ENCODE measurements at places on chromosomes 1 and 21. TPM values are rescaled to one million over a fixed set of nuclear protein-coding genes. Genes with fewer than 3 reads are reported as not detected.

Gene EVA1B
- 10.7 TPM for total RNA-seq

Gene COL18A1
- 2.9 TPM for total RNA-seq

Gene ITLN1
- total RNA-seq = not detected

Gene RGS13
- not detected for total RNA-seq

Gene RXFP4
- not detected for total RNA-seq

Gene GBP2
- total RNA-seq = 74.1 TPM

Gene CLIC6
- total RNA-seq = 1.3 TPM

Gene RBM11
- total RNA-seq = 0.50 TPM

Gene FCRL5
- total RNA-seq = not detected

Gene WNT3A
- not detected for total RNA-seq

Gene GIPC2
- 0.09 TPM for total RNA-seq

- no peak for DNase-seq
Observed at GRCh38 chr1:76408303-76408702, 333.8 kb downstream of the ST6GALNAC3 start.

DNA sequence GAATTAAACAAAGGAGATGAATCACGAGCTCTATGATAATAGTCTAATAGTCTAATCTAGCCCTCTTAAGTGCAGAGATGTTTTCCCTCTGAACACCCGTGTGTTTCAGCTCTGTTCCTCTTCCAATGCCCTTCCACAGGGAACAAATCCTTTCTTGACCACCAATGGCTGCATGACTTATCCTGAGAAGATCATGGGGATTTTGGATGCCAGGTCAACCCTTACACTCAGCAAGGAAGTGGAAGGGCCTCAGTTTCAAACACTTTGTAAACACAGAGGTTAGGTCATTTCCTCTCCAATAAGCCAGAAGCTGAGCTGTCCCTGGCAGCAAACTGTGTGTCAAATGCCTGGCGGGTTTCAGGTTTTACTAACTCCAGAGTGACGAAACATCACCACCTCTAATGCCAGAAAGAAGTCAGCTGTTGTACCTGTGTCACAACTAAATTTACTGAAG, 200.0 kb downstream of the GABPA start:
- DNase-seq = no peak

DNA sequence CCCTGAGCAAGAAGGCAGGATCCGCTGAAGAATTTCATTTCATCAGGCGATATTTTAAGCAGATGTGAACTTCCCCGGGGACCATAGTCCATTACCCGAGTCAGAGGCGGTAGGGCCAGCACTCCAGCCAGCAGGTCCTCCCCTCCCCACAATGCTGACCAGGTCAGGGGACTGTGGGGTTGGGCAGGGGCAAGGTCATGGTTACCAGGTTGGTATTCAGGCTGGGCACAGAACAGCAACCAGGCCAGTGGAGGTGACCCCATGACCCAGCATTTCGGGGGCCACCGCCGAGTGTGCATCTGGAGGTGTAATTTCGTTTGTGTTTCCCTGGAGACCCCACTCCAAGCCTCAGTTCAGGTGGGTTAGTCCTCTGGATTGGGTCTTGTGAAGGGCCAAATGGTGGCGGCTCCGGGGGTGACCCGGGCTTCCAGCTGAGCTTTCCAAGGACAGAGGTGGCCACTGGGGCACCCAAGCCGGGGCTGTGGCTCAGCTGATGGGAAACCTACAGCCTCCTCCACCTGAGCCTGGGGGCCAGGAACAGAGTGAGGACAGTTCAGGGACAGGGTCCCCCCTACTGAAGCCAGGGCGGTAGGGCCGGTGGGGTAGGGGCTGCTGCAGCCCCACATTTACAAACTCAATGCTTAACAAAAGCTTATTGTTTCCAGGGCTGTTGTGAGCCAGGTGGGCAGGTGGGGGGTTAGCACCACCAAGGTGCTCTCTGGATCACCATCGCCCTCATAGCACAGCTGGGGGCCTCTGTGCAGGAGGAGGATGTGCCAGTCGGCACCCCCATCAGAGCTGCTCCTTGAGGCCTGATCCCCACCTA, 2.8 kb downstream of the PRDM16 start:
- DNase-seq = no peak

GRCh38 chr1:27624467-27625178, 10.4 kb downstream of the FGR start:
- DNase-seq = no peak

- no peak for DNase-seq
Observed at GRCh38 chr21:39720126-39720778, 24.7 kb upstream of the IGSF5 start.

DNA sequence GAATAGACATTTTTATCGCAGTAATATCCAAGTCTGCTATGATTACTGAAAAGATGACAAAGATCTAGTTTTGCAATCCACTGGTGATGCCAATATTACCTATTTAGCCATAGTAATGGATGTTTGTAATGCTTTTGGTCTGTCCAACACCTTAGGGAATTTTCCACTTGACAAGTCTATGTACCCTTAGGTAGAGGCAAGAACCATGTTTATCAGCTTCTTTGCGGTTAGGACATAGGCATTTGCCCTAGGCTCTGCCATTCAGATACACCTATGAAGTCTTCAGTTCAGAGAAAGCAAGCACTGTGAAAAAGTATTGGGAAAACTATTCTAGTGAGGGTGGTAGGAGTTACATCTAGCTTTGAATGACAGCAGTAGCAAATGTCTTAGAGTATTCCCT, 40.2 kb upstream of the SLC35D1 start:
- no peak for DNase-seq

DNA sequence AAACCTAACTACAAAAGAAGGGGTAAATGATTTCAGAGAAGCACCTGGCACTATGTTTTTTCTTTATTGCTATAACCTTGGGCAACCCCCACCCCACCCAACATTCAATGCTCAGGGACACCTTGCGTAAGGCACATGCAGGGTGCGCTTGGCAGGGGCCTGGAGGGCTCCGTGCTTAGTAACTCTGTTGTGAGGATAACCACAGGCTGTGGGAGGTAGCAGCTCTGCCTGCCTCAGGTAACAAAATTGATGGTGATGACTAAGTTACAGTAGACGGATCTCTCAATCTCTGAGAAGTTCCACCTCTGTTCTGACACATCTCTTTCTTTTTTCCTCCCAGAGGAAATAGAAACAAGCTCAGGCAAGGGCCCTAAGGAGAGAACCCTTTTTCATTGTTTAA, 8.7 kb upstream of the CCN1 start:
- no peak for DNase-seq

- DNase-seq = no peak
Observed at GRCh38 chr1:107835151-107835670, 129.8 kb downstream of the VAV3 start.

- DNase-seq = no peak
Observed at GRCh38 chr1:209808059-209808581, 2.2 kb upstream of the IRF6 start.

DNA sequence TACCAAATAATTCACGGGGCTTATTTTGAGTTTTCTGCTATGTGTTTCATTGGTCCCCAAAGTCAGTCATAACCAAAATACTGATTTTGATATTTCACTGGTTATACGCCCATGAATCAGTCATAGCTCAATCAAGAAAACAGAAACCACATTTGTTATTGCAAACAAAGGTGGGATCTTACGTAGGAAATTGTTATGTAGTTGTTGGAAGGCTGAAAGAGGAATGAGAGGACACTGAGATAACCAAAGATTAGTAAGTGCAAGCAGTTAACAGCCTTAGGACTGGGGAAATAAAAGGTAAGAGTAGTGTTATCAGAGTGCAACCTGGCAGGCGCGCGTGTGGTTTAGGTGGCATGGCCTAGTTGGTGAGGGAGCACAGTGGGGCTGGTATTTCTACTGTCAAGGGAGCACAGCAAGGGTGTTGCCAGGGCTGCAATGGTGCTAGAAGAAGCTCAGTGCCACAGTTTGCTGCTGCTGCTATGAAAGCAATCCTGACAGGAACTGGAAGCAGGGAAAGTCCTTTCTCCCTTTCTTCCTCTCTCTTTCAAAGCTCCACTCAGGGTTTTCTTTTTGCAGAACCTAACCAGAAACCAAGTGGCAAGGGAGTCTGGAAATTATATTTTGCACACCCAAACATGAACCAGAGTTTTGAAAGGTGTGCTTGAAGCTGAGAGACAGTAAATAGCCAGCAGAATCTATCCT, 33.7 kb downstream of the RTCA start:
- DNase-seq = no peak

GRCh38 chr1:40183055-40183710, 22.0 kb downstream of the RLF start:
- DNase-seq = no peak

DNA sequence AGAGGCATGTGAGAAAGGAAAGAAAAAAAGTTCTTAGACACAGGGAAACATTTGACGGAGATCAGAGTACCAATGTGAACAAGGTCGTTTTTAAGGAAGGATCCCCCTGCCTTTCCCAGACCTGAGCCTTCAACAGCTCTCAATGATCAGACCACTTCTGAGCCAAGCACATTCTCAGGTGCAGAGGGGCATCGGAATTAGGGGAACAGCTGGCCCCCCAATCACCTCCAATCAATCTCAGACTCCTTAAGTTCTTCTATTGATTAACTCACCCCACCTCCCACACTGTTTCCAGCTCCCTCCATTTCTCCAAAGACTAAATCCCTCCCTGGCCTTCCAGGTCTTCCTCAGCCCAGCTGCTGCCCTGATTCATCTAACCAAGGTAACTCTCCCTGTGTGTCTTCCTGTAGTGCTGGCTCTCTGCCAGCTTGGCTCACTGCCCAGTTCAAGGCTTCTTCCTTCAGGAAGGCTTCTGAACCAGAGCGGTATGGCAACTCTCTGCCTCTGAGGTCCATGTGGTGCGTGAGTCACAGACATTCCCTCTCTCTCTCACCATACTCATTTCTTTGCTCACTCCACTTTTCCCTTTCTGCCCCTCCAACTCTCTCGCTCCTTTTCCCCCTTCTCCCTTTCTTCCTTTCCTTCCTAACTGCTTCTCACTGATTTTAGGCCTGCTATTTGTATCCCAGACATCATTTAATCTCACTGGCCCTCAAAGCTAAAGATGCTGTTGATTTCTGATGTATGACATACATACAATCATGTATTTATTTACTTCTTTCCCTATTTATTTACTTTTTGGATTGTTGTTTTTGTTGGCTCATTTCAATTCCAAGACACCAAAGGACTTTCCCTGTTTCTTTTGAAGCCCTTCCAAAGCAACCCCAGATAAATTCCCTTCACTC, 18.1 kb downstream of the CFAP45 start:
- DNase-seq = no peak

DNA sequence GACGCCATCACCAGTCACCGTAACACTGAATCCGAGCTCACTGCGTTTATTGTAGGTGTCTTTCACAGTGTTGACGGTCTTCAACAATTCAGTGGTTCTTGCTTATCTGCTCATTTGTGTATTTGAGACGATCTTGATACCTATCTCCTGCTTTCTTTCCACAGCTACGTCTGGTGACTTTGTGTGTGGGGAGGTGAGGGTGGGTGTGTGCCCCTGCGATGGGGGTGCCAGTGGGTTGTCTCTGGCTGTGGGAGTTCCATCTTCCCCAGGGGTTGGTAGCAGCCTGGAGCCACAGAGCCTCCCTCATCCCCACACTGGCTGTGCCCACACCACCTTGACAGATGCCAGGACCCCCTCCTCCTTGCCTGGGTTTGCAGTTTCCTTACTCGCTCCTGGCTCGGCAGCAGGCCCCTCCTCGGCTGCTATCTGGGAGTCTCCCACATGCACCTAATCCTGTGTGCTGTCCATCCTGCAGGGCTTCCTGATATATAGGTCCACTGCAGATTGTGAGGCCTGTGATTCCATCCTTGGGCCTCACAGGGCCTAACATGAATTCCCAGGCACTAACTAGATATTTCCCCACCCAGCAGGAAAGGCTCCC, 6.3 kb upstream of the PARP1 start:
- DNase-seq = no peak

GRCh38 chr1:54230507-54231339, 30.8 kb downstream of the MRPL37 start:
- no peak for DNase-seq

DNA sequence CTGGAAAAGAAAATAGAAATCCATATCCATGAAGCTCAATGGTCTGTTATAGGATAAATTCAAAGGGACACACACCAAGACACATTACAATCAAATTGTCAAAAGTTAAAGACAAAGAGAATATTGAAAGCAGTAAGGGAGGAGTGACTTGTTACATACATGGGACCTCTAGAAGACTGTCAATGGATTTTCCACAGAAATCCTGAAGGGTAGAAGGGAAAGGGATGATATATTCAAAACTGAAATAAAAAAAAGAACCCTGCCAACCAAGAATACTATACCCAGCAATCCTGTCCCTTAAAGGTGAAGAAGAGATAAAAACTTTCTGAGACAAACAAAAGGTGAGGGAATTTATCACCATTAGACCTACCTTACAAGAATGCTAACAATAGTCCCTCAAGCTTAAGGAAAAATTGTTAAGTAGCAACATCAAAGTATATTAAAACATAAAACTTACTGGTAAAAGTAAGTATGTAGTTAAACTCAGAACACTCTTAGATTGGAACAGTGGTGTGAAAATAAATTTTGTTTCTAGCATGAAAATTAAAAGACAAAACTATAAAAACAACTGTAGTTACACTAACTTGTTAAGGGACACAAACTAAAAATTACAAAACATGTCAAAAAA, 103.2 kb upstream of the APP start:
- DNase-seq = no peak

GRCh38 chr1:231674575-231674974, 48.0 kb downstream of the DISC1 start:
- no peak for DNase-seq
